ENCODE measurements at places on chromosomes 1 and 21. TPM values are rescaled to one million over a fixed set of nuclear protein-coding genes. Genes with fewer than 3 reads are reported as not detected.
A peak's percentile ranks its signal among the peaks of the same experiment; 100 is the strongest.

DNAH14 gene
- 26.5 TPM for total RNA-seq

DNA sequence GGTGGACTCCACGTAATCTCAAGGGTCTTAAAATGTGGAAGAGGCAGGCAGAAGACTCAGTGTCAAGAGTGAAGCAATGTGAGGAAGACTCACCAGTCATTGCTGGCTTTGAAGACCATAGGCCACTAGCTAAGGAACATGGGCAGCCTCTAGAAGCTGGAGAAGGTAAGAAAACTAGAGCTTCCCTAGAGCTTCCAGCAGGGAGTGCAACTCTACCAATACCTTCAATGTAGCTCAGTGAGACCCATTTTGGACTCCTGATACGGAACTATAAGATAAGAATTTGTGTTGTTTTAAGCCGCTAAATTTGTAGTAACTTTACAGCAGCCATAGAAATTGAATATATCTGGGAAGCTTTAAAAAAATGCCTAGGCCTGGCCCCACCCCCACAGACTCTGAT, 18.9 kb downstream of the METTL13 start:
- no peak for DNase-seq

LCE1C gene
- total RNA-seq: not detected

- peak; percentile 83 for DNase-seq
Observed at GRCh38 chr1:143720087-143721023, 251.4 kb downstream of the FAM72C start.

DNA sequence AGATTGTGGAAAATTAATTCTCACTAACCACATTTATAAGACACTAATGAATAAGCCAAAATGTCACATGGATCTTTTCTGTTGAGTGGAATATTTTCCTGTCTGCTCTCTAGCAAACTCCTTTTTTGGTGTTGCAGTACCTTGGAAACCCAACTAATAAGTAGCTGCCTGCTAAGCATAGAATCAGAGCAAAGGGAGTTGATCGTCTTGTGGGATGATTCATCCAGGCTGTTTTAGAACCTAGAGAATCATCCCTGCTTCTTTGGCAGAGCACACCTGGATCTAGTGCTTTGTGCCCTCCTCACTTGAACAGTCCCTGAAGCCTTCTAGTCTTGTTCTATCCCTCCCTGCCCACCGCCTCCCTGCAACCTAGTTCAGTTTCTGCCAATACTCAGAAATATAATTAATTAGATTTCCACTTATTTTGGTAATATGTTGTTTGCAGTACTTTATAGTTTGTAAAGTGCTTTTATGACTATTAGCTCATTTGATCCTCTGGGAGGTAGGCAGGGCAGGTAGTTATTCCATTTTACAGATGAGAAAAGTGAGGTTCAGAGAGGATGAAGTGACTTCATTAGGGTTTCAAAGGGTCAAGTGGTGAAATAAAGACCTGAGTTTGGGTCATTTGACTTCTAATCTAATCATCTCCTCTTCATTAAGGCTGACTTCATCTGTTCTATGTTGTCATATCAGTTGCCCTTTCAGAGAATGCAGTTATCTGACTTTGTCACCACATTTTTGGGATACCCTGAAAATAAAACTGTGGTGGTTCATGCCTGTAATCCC, 2.5 kb downstream of the AGO4 start:
- DNase-seq: no peak

- no peak for DNase-seq
Observed at GRCh38 chr1:152479792-152480595, 30.6 kb upstream of the LCE5A start.

DNA sequence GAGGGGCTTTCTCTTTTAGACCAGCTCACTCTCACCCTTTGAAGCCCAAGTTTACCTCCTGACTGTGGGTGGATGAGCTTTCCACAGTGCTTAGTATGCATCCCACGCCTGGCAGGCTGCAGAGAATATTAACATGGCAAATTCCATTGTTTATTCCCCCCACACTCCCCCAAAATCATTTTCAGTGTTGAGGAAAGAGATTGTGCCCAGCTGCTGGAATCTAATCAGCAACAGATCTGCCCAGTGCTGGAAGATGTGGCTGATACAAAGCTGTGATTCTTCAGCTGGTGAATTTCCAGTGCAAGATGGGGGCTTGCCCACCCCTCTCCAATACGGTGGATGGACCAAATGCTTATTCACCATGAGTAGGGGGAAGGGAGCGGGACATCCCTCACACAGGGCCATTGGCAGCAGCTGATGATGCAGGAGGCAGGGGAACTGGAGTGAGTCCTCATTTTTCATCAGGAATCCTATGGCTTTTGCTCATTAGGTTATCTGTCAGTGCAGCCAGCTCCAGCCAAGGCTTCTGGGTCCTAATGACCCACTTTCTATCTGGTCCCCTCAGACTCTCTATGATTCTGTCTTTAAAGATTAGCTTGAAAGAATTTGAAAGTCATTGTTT, 39.7 kb upstream of the KCNA3 start:
- no peak for DNase-seq

DNA sequence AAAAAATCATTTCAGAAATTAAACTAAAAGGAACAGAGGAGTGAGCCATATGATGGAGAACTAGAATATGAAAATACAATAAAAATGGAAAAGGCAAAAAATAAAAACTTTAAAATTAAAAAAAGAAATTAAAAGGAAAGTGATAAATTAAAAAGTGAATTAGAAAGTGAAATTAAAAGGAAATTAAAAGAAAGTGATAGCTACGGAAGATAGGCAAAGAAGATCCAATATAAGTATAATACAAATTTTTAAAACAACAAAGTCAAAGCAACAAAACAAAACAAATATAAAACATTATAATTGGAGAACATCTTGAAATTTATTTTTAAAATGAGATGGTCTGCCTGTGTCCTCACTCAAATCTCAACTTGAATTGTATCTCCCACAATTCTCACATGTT, 165.8 kb downstream of the GPATCH2 start:
- DNase-seq: no peak

DNA sequence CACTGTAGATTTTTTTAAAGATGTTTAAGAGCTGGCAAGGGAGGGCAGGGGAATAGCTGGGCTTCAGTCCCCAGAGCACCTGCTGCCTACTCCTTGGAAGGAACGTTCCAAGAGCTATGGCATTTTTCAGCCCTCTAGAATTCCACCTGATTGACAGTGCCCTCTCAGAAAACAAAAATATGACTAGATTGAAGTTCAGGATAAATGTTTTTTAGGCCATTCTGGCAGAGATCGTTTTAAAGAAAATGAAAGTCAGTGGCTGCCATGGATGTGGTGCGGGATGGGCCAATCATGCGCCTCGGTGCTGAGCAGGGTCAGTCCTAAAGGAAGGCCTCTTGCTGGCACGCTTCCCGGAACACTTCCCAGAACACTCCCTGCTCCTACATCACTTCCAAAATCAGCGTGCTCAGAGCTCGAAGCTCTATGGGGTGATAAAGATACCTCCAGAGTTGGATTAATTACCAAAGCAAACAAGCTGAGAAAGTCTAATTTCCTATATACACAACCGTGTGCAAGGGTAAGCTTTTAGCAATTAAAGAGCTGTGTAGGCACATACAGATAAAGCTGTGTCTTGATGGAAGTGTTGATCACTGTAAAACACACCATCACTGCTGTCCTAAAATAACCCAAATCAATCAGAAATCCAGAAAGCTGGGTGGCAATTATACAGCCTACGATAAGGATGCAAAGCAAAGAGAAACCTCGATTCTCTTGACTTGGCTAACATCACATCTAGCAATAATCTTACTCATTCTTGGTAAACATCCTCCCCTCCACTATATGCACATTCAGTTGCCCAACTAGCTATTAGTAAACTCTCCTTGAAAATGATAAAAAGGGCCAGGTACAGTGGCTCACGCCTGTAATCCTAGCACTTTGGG, 34.6 kb downstream of the TGFBR3 start:
- peak; percentile 92 for DNase-seq

LEPR gene
- 25.3 TPM for total RNA-seq

C1QB gene
- 201 TPM for total RNA-seq

AGBL4 gene
- total RNA-seq: 3.1 TPM

DNA sequence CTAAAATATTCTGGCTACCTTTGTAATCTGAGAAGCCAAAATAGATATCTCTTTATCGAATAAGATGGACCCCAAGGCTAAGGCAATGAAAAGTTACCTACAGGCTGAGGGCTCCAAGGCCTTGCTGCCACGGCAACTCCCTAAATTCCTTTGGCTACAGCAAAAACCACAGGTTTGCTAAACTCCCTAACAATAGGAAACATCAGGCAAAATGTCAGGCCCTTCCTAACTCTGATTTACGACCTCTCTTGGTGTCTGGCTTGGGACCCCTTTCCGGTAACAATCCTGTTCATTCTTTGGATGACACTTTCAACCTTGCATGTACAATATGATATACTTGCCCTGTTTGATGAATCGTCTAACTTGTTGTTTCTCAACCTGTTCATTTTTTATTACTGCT, 11.3 kb upstream of the OR2T8 start:
- DNase-seq: no peak

GRCh38 chr21:36237441-36237840, 80.8 kb downstream of the DOP1B start:
- DNase-seq: no peak

- DNase-seq: no peak
Observed at GRCh38 chr1:205002705-205003104, 40.3 kb upstream of the CNTN2 start.

Data from umbilical cord (tissue), 2 donors.